ENCODE measurements at places on chromosomes 6 and 20. TPM values are rescaled to one million over a fixed set of nuclear protein-coding genes. Genes with fewer than 3 reads are reported as not detected.

SRSF12 gene
- total RNA-seq, result 0.60 TPM

SGK2 gene
- total RNA-seq, result 0.87 TPM

PDYN gene
- not detected for total RNA-seq

EPHA7 gene
- total RNA-seq, result 2.0 TPM

C6orf118 gene
- total RNA-seq, result not detected

RPS18 gene
- total RNA-seq, result 2,529 TPM

SNAP25 gene
- total RNA-seq, result not detected

WFDC10B gene
- not detected for total RNA-seq

MATN4 gene
- total RNA-seq, result not detected

ENPP5 gene
- total RNA-seq, result 0.39 TPM

THBS2 gene
- 39.5 TPM for total RNA-seq

EDN3 gene
- not detected for total RNA-seq

ZSCAN31 gene
- total RNA-seq, result 10.5 TPM

DNA sequence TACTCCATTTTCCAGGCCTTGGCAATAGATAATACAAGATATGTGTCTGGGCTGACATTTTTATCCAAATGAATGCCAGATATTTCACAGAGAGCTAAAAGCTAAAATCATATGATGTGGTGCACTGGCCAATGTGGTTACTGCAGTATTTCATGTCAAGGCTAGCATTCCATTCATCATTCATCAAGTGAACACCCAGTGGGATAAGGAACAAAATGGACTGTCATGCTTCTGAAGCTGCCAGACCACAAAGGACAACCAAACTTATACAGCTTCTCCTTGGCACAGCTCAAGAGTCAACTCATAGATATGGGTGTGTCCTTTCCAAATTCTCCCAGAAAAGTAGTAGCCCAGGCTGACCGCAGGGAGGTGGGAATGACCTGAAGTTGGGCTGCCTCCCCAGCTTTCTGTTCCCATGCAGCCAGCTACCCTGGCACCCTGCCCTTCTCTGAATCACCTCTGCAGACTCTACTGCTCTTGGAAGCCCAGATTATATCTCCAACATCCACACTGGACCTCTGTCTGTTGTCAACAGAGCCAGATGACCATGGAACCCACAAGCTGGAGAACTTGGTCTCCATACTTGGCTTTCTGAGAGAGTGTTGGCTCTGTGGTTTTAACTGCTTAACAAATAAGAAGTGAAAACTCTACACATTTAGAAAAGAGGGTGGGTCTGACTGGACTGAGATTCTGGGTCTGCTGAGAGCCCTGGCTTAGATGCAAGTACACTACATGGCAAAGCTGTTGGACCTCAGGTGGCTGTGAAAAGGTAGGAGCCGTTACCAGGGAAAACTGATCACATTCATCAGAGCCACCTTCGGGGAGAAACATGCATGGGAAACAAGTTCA, 122.8 kb downstream of the ALDH8A1 start:
- peak; percentile 53 for DNase-seq

GRCh38 chr6:35318196-35319171, 20.9 kb downstream of the DEF6 start:
- DNase-seq, result peak; percentile 72

- no peak for DNase-seq
Measured at GRCh38 chr6:24551139-24551538, 56.4 kb downstream of the ALDH5A1 start.

- no peak for DNase-seq
Measured at GRCh38 chr6:82000551-82000950, 247.0 kb downstream of the IBTK start.

DNA sequence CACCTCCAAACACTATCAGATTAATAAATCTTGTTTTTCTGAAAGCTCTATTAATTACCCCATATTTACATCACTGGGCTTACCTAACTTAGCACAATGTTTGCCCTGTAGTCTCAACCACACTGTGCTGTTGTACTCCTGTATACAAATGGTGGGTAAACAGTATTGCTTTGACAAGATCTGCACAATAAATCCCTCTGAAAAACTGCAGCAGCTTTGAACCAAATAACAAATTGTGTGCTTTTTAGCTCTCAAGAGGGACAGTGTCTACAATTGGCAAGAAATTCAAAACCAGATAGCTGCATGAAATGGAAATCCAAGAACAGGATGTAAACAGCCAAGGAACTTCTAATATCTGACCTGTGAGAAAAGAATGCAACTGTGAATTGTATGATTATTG, 10.4 kb downstream of the KIF6 start:
- DNase-seq, result no peak

GRCh38 chr6:153086225-153086990, 44.7 kb downstream of the RGS17 start:
- DNase-seq, result no peak

DNA sequence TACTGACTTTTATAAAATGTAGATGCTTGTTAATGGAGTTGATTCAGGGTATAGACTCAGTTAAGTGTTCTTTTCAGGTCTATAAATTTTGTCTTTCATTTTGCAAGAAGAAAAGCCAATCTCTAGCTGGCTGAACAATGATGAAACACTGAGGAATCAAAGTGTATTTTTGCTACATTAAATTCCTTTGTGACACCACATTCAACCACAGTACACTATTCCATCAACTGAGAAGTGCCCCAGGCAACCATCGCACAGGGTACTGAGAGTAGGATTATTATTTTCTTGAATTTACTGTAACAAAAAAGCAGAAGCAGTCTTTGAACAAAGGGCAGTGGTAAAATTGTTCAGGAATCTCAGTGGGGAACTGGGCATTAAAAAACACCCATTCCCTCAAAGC, 83.6 kb downstream of the PREP start:
- no peak for DNase-seq

DNA sequence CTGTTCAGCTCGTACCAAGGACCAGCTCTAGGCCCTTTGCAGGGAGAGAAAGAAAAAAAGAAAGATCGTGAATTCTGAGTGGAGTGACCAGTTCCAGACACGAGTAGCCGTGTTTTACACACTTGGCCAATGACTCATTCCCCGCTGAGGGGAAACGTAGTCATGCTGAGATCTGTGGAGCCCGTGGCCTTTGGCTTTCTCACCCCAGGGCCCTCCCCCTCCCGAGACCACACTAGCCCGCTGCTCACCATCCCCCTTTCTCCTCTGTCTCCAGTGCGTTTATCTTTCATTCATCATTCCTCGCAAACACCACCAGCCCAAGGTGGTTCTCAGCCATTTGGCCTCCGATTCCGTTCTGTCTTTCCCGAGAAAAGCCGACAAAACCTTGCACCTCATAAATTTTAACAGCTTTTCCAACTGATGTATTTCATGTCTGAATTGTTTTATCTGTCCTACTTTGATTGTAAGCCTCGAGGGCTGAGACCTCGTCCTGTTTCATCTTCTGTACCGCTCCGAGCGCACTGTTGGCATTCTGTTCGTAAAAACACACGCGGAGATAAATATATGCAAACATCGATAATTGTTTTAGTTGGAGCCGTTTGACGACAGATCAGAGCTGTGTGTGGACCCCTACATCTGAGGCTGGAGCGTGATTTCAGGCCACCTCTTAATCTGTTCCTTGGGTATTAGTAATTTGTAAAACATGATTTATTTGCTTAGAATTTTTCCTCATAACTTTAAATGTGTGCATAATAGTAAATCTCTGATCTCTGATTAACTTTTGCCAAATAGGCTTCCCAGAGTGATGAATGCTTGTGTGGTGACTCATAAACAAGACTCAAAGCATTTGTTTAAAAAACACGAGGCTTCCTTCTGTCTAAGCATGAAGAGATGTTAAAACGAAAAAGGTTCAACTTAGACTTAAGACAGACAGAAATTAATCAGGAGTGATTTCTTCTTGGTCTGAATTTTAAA, 336.6 kb downstream of the CDH4 start:
- DNase-seq, result no peak

- no peak for DNase-seq
Measured at GRCh38 chr20:20683481-20684321, 28.7 kb downstream of the RALGAPA2 start.

- no peak for DNase-seq
Measured at GRCh38 chr6:109130065-109130464, 34.8 kb downstream of the CEP57L1 start.

DNA sequence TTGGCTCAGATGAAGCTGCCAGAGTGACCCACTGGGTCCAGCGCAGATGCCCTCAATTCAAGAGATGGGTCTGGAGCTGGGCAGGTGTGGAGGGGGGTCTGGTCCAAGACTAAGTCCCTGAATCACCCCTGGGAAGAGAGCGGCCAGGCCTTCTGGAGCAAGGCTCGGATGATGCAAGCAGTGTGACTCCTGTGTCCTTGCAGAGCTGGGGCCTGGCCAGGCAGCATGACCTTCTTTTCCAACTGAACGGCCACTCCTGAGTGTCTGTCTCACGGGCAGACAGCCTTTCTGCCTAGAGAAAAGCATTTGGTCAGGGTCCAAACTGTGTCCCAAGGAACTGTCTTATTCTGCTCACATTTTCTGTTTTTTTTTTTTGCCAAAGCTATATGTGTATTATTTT, 42.6 kb upstream of the FNDC1 start:
- DNase-seq, result no peak

- no peak for DNase-seq
Measured at GRCh38 chr6:112626468-112627082, 279.4 kb downstream of the RFPL4B start.

DNA sequence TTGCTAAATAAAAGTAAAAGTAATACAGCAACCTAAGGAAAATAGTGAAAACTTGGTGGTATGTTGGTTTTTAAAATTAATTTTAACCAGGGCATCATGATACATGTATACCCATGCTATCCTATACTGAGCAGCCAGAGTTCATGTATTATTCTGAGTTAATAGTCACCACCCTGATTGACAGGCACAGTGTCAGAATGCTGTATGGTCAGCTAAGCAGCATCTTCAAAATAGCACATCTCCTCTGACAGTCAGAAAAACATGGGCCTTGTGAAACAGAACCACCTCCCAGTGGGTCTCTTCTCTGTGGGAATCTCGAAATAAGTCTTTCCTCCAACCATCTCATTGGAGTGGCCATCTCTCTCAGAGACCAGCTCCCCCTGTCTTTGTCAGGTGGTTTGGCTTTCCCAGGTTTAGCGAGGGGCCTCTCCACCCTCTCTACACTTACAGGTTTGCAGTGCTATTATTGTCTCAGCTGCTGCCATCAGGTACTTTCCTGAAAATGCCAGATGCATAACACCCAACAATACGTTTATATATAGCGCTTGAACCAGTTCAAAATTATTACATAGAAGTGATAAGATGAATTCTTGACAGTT, 47.1 kb upstream of the RNF8 start:
- no peak for DNase-seq

DNA sequence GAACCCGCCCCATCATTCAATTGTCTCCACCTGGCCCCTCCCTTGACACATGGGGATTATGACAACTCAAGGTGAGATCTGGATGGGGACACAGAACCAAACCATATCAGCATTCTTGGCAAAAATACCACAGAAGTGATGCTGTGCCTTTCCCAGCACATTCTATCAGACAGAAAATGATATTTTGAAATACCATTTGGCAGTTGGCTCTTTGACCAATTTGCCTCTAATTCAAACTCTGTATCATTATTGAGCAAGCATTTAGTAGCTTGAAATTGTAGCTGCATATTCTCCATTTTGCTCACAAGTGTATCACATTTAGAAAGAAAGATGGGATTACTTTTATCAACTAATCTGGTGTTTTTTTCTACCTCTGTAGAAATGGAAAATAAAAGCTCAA, 64.0 kb downstream of the PLCB1 start:
- DNase-seq, result no peak

- no peak for DNase-seq
Measured at GRCh38 chr6:14905201-14905600, 340.7 kb upstream of the JARID2 start.

DNA sequence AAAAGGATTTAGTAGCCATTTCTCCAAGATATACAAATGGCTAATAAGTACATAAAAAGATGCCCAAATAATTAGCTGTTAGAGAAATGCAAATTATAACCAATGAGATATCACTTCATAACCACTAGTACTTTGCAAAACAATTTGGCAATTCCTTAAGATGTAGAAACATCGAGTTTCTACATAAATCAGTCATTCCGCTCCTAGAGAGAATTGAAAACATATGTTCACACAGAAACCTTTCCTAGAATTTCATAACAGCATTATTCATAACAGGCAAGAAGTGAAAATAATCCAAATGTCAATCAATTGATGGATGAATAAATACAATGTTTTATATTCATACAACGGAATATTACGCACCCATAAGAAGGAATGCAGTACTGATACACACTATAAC, 20.5 kb upstream of the NT5E start:
- no peak for DNase-seq

GRCh38 chr20:3183896-3184612, 10.7 kb upstream of the LZTS3 start:
- DNase-seq, result no peak

- no peak for DNase-seq
Measured at GRCh38 chr6:68039641-68040311, 595.3 kb upstream of the ADGRB3 start.

DNA sequence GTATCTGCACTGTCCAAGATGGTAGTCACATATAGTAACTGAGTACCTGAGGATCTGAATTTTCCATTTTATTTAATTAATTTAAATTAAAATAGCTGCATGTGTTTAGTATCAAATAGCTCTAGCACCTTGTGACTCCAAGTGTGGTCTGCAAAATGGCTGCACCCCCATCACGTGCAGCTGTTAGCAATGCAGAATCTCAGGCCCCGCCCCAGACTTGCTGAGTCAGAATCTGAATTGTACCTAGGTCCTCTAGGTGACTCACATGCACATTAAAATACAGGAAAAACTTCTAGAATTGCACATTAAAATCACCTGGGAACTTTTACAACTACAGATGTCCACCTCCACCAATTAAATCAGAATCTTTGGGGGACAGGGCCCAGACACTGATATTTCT, 19.2 kb upstream of the FAM83C start:
- no peak for DNase-seq

DNA sequence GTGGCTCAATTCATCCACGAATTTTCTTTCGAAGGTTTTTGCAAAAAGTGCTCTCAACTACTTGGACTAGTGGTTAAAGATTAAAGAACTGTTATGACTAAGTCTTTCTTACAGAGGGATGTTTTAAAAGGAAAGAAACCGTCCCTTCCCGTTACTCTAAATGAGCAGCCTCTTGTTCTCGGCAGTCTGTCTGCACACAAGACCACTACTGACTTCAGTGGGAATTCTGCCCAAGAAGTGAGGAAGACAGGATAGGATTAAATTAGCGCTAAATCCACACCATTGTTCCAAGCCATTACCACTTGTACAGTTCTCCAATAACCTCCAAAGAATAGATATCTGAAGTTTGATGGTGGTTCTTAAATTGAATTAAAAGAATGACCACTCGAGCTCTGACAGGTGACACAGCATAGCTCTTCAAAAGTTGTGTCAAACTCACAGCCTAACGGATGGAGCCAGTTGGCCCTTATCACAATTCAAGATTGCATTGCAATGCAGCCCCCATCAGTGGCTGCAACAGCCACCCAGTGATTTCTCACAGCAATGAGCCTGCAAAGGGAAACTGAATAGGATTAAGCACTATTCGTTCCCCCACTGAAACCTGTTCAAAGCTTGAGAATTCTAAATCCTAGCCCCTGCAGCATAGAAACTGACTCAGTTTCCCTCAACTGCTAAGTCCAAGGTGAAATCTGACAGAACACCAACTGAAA, 1.8 kb downstream of the EPB41L2 start:
- DNase-seq, result no peak

- DNase-seq, result no peak
Measured at GRCh38 chr20:57498425-57499400, 26.2 kb downstream of the CTCFL start.

GRCh38 chr20:41697861-41698559, 79.8 kb upstream of the CHD6 start:
- DNase-seq, result no peak

GRCh38 chr20:20399531-20400500, 31.9 kb downstream of the INSM1 start:
- DNase-seq, result no peak

GRCh38 chr6:156809034-156809433, 31.9 kb downstream of the ARID1B start:
- DNase-seq, result no peak

Data from tibial nerve (tissue), 4 donors.